Large intestine (tissue), 12 donors: ENCODE measurements at places on chromosomes 5 and 9. TPM values are rescaled to one million over a fixed set of nuclear protein-coding genes. Genes with fewer than 3 reads are reported as not detected.

DNA sequence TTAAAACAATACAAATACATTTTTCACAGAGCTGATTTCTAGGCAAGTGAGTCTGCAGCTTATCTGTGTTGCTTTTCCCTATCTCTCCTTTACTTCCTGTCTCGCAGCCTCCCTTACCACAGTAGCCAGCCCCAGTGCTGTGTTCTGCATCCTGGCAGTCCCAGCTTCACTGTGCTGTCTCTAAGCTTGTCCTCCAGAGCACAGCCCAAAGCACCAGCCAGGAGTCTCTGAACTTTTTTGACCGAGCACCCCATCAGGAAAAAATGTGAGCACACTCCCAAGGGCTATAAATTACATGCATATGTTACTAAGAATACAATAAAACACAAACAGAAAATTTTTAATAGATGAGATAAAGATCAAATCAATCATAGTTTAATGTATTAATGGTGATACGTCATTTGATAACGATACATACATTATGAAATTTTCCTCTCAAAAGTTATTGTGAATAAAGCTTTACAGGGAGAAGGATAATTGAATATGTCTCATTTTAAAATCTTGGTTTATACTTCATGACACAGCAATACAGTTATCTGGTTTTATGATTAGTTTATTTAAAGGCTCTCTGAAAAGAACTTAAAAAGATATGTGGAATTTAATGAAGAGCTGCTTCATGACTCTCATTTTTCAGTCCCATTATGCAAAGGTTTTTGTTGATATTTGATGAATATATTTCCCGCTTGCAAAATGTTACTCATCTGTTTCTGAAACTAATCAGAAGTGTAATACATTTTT lies 7.3 kb upstream of the RHOBTB3 start:
- no peak for DNase-seq

DNA sequence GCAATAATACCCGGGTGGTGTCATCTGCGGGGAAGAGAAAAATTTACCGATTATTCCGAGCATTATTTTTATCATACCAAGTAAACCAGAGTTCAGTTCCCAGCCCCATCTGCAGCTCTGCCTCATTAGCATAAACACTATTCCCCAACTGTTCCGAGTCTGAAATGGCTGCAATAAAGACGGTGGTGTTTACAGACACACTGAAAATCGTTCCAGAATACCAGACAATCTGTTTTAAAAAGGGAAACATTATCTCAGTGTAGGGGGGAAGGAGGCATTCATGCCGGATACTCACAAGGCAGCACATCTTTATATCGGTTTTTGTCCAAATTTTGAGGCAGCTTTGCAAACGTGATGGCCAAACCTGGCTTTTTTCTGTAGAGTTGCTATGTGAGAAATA lies 70.3 kb upstream of the EPB41L4B start:
- DNase-seq = no peak

GRCh38 chr5:113380807-113381326 lies 53.9 kb downstream of the TSSK1B start:
- no peak for DNase-seq

GRCh38 chr5:173795601-173796000 lies 92.5 kb upstream of the CPEB4 start:
- DNase-seq = no peak

DNA sequence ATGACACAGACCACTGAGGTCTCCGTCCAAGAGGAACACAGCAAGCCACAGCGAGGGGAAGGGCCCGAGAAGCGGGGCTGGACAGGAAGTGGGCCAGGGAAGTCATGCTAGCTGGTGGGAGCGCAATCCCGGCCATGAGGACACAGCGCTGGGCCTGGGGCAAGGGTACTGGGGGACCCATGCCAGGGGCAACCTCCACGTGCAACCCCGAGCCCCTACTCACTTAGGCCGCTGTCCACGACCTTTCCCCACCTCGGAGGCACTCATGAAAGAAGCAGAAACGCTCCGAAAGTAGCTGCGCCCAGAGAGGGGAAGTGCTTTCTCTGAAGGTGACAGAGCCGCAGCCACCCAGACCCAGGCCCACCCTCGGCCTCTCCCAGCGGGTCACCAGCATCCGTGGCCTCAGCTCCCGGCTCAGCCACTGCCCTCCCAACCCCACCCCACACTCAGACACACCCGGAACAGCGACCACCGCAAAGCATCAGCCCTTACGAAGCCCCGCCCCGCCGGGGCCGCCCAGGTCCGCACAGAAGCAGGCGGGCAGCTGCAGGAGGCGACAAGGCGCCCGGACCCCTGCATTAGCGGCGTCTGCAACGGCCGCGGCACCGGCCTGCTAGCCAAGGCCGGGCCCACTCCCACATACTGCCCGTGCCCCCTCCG lies 782 bp downstream of the BICD2 start:
- DNase-seq = no peak

- DNase-seq = no peak
These were observed 57.4 kb upstream of the ANKRD55 start for GRCh38 chr5:56290378-56291078.

Gene PCDHB5
- polyA plus RNA-seq = 2.1 TPM

Gene CDKN2B
- 21.7 TPM for polyA plus RNA-seq

Gene EIF4EBP3
- polyA plus RNA-seq = 14.7 TPM

Gene MORN5
- 2.2 TPM for polyA plus RNA-seq
